ENCODE measurements at places on chromosomes 7 and 10.

DNA sequence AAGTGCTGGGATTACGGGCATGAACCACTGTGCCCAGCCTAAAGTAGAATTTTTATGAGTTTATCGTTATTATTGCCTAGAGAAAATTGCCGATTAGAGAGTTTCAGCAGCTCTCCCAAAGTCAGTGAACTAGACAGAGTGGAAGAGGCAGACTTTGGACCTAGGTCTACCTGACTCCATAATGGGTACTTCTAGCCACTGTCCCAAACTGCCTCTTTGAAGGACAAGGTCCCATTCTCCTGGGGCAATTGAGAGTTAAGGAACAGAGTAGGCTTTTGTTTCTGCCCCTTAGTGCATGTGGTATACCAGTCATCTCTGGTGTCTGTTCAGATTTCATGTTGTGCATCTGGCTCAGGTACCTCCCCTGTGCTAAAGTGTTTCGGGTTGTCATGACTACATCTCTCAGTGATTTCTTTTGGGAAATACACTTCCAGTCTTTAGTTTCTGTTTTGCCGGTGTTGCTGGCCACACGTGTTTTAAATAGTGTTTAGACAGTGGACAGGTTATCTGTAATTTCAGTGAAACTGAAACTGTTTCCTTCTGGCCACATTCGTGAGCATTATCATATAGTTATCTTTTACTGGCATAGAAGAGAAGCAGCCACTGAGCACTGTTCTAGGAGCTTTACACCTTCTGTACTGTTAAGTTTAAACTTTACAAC is 4.7 kb downstream of the TMEM236 start:
- DNase-seq: no peak

- DNase-seq: peak; percentile 70
These were observed 6.9 kb upstream of the ORAI2 start for GRCh38 chr7:102426268-102427018.

DNA sequence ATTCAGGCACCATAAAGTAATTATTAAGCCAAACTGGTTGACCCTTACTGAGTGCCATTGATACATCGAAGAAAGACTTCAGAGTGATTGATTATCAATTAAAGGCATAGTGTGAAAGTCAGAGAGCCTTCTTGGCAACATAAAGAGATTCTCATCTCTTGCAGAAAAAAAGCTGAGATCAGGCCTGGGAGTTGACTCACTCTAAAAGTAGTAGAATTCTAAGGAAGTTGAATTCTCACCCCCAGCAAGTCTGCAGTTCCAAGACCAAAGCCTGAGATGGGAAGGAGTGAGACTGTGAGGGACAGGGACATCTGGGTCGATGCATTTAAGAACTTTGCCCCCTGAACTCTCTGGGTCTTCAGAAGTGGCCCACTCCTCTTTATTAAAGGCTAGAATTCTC is 21.6 kb upstream of the ERCC6 start:
- DNase-seq: no peak

DNA sequence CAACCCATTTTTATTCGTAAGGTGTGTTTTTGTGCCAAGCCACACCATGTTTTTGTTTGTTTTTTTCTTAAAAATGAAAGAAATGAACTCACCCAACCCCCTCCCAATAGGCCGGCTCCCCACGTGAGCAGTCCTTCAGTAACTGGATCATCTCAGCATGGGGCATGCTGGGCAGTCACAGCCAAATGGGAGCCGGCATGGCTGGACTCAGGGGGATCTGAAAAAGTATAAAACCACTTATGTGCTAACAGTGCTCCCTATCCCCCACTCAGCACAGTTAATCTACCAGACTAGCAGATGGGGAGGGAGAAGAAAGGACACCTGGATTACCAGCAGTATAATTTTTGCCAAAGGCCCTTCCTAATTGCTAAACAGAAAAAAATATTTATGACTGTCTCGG is 39.3 kb downstream of the BAZ1B start:
- DNase-seq: no peak

GRCh38 chr10:83252596-83252995 is 886.7 kb upstream of the GHITM start:
- DNase-seq: no peak

- DNase-seq: peak; percentile 56
These were observed 262.8 kb upstream of the AOAH start for GRCh38 chr7:36986948-36987724.

- DNase-seq: no peak
These were observed 108.5 kb upstream of the SFMBT2 start for GRCh38 chr10:7519351-7519750.

DNA sequence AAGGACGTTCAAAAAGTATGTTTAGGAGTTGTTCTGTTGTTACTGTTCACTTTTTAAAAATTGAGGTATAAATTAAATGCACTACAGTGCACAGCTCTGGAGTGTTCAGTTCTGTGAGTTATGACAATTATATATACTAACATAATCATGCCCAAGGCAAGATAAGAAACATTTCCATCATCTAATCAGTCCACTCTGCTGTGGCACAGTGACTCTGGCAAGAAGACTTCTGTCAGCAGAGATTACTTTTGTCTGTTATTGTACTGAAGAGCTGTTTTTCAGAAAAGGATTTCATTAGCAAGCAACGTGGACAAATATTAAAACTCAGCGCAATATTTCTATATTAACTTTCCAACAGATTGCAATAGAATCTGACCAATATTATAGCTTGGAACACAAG is 32.0 kb downstream of the ICA1 start:
- DNase-seq: no peak

- DNase-seq: no peak
These were observed 133.6 kb downstream of the CUBN start for GRCh38 chr10:16995867-16996529.

DNA sequence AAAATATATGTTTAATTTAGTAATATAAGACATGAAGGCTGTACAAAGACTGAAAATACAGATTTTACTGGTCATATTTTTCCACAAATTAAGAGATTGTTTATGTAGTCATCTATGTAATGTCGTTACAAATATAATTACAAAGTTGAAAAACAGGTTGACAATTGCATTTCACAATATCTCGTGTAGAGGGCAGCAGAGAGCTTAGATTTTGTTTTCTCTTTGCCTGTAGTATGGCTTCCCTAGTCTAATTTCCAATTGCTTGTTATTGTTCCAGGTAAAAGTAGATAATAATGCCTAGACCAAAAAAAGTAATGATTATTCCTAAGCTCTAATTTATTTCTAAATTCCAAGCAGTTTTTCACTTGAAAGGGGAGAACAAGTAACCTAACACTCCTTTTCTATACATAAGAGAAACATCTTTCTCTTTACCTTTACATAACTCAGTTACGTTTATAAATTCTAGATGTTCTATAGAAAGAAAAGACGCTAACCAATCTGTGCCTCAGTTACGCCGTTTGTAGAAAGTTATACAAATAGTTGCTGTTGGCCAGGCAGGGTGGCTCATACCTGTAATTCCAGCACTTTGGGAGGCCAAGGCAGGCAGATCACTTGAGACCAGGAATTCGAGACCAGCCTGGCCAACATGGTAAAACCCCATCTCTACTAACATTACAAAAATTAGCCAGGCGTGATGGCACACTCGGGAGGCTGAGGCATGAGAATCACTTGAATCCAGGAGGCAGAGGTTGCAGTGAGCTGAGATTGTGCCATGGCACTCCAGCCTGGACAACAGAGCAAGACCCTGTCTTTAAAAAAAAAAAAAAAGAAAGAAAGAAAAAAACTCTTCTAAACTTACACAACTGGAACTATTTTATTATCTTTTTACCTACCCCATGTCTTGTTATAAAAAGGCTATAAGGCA is 30.0 kb downstream of the NET1 start:
- peak; percentile 50 for DNase-seq

- peak; percentile 52 for DNase-seq
These were observed 171.1 kb upstream of the TBX20 start for GRCh38 chr7:35424869-35425495.

- DNase-seq: no peak
These were observed 506.9 kb downstream of the RPS24 start for GRCh38 chr10:78540355-78541076.

DNA sequence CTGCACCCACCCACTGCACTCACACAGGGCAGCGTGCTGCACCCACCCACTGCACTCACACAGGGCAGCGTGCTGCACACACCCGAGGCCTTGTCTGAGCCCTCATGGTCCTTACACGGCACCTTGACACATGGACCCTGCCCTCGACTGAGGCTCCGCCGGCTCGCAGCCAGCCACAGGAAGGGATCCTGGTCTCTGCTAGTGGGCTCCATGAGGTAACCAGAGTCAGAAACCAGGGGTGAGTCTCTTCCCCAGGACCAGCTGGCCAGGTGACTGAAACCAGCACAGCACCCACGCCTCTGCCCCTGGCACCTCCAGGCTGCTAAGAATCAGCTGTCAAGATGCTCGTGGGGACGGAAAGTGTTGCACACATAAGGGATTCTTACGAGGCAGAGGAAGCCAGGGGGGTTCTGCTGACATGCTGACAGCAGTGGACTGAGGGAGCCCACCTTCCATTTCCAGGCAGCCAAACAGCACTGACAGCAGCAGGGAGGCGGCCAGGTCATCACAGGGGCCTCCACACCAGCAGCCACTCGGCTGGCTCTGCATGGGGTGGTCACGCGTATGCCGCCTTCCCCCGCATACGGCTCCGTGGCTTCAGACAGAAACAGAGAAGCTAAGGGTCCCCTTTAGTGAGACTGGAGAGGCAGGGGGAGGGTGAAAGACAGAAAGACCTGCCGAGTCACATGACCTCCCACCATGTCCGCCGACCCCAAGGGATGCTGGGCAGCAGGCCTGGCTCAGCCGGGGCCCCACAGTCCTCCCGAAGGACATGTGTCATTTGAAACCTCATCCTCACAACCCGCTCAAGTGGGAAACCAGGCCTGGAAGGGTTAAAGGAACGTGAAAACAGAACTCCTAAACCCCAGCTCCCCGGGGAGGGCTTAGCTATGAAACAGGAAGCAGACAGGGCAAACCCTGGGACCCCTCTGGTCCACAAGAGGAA is 34.2 kb downstream of the GPER1 start:
- DNase-seq: no peak

DNA sequence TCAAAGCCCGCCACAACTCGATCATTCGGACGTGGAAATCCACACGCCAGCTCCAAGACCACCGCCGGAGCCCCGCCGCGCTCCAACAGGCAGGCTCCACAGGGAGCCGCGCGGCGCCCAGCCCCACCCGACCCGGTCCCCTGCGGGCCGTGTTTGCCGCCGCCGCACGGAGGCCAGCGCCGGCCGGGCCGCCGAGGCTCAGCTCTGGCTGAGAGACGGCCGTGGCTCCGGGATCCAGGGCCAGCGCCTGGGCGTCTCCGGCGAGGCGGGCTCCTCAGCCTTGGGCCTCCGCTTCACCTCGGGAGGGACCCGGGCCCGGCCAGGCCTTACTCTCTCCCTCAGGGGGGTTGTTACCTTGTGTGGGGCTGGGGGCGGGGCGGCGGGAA is 333 bp downstream of the SMNDC1 start:
- no peak for DNase-seq

GRCh38 chr7:142771353-142771723 is 568 bp downstream of the PRSS2 start:
- peak; percentile 21 for DNase-seq

DNA sequence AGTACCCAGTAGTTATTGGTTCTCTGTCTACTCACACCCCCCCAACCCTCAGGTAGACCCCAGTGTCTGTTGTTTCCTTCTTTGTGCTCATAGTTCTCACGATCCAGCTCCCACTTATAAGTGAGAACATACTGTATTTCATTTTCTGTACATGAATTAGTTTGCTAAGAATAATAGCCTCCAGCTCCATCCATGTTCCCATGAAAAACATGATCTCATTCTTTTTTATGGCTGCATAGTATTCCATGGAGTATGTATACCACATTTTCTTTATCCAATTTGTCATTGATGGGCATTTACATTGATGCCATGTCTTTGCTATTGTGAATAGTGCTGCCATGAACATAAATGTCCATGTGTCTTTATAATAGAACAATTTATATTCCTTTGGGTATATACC is 2.6 kb upstream of the FRMPD2 start:
- no peak for DNase-seq

GRCh38 chr7:98808751-98809460 is 60.9 kb downstream of the TMEM130 start:
- no peak for DNase-seq

DNA sequence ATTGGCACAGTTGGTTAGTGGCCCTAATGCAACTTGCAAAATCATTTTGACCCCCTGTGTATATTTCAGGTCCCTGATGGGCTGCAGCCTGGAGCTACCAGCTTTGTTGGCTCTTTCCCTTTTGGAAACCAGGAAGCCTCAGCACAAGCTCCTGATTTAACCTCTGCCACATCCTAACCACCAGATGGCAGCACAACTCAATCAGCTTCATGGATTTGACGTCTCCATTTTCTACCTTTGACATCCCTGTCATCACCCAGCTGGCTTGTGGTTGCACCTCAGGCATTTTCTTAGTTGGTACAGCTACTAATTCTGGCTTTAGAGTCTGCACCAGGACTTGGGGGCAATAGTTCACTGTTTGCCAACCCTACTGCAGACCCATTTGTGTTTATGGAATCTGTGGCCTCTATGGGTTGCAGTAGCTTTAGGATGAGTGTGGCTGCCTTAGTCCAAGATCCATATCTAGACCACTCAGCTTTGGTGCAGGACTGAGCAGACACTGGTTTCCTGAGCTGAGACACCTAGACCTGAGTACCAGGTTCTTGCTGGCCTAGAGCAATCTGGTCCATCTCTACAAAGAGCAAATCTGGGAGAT is 456.2 kb downstream of the REEP3 start:
- no peak for DNase-seq

- DNase-seq: no peak
These were observed 111.6 kb upstream of the KLF14 start for GRCh38 chr7:130845581-130846085.

DNA sequence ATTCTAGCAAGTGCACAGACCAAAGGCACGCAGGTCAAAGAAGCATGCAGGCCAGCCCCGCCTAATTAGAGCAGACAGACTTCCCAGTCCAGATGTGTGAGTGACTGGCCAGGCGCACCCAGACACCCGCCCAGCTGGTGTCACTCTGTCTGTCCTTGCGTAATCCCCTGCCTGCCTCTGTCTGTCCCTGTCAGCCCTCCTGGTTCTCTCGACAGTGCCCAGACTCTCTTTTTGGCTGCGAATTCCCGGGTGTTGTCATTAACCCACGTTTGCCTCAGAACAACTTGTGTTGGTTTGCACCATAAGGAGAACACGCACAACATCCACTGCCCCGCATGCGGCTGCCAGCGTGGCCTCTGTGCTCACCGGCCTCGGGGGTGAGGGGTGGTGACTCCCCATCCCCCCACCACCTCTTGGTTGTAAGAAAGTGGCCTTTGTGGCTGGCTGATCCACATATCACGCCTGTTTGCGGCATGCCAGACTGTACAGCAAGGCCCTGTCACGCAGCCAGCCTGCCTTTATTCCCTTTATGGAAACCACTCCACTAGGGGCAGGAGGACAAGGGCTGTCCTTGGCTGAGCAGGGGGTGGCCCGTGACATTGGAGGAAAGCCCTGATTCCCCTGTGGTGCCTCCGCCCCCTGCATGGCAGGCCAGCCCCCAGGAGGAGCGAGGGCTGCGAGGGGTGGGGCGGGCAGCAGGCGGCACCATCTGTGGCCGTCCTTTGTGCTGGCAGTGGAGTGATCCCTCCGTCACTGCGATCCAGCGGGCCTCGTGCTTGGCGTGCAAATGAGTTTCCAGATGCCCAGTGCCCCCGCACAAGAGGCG is 72.8 kb upstream of the PPIF start:
- DNase-seq: no peak

GRCh38 chr10:69130251-69130650 is 6.3 kb downstream of the VPS26A start:
- DNase-seq: no peak
